AG04450 (cell line): ENCODE measurements at places on chromosomes 12 and 14.

DNA sequence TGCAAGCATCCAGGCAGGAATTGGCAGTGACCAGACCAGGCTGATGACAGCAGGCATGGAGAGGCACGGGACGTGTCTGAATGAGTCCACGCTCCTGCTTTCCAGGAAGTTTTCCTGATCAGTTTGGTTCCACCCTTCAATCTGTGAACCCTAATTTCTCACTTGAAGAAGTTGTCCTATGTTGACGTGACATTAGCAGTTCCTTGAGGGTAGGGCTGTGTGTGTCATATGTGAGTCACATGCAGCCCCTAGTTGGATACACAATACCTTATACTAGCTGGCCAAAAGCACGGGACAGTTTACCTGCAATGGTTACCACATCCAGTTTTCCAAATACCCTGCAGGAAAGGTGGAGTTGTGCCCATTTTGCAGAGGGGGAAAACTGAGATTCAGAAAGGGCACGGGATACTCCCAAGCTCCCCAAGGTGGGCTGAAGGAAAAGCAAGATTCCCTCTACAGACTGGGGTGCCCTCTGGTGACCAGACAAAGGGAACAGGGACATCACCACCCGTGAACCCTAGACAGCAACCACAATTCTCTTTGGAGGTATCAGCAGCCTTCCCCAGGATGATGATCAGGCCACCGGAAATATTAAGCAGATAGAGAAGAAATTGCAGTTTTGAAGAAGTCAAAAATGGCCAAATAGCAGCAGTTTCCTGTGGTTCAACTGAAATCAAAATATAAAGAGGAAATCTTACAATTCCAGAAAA, 194.5 kb downstream of the PHETA1 start:
- DNase-seq: no peak

GRCh38 chr12:130948751-130949150, 5.0 kb upstream of the ADGRD1 start:
- DNase-seq: no peak

- no peak for DNase-seq
Measured at GRCh38 chr12:107207931-107208525, 114.7 kb upstream of the CRY1 start.

DNA sequence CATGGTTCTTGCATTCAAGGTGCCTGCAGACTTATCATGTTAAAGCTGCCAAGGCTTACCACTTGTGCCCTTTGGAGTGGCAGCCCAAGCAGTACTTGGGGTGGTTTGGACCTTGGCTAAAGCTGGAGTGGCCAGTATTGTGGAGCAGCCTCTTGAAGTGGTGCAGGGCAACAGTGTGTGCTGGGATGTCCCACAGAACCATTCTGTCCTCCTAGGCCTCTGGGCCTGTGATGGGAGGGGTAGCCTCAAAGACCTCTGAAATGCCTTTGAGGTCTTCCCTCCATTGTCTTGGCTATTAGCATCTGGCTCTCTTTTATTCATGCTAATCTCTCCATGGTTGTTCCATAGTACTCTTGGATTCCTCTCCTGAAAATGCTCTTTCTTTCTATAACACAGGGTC, 78.2 kb upstream of the SLC24A4 start:
- DNase-seq: no peak

GRCh38 chr14:86799244-86799647, 1193.7 kb downstream of the GALC start:
- peak; percentile 92 for DNase-seq

DNA sequence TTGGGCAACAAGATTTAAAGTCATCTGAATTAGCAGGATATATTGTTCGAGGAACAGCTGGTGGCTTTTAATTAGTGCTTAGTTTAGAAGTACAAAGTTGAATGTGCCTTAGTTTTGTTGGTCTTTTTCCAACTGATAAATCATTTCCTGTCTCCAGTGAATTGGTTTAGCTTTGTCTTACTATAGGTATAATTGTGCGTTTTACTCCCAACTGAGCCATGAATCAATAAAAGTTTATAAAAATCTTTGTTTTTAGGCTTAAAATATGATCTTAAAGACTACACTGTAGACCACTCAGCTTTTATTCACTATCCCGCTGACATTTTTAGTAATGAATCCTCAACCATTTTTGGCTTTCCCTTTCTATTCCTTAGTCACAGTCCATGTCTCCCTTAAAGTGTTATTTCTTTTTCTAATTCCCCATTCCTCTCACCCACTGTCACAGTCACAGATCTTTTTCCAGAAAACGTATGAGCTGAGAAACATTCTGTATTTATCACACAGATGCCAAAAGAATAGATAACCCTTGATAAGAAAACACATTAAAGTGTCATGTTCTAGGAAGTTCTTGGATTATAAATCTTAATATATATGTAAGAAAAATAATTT, 34.0 kb upstream of the ALG10 start:
- DNase-seq: no peak

GRCh38 chr12:124588751-124589267, 21.4 kb upstream of the NCOR2 start:
- no peak for DNase-seq

DNA sequence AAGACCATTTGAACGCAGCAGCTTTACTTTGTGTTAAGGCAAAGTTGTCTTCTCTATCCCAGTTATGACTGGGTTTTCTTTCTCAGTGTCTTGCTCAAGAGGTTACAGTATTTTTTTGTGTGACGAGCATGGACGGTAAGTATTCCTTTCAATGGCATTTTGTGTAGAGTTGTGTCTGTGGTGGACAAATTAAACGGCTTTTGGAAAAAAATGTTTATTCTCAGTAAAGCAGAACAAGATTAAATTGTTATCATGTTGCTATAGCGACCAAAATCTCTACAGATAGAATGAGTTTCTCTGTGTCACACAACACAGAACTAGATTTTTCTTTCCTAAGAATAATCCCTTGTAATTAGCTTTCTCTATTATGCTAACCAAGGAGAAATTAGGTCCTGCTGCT, 417.1 kb downstream of the AEBP2 start:
- DNase-seq: no peak

- DNase-seq: no peak
Measured at GRCh38 chr14:91660790-91661189, 71.1 kb downstream of the CATSPERB start.

- no peak for DNase-seq
Measured at GRCh38 chr12:108447168-108447832, 67.8 kb upstream of the FICD start.

- DNase-seq: no peak
Measured at GRCh38 chr12:1935700-1936378, 17.4 kb upstream of the CACNA2D4 start.

- DNase-seq: no peak
Measured at GRCh38 chr12:130850418-130851021, 11.5 kb upstream of the STX2 start.

GRCh38 chr12:65681226-65681625, 143.1 kb upstream of the HMGA2 start:
- DNase-seq: no peak

DNA sequence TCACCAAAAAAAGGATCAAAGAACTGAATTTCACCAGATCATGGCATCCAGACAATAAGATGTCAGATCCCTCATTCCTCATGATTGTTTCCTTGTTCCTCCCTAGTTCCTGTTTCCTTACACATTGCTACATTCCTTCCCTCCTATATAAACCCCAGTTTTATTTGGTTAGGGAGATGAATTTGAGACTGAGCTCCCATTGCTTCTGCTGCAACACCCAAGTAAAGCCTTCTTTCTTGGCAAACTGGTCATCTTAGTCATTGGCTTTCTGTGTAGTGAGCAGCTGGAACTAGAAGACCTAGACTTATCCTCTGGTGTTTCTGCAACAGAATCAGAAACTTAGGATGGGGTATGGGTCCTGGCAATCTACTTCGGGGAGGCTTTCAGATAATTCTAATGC, 217.9 kb downstream of the NOVA1 start:
- no peak for DNase-seq

GRCh38 chr14:81323093-81323492, 77.0 kb downstream of the STON2 start:
- no peak for DNase-seq

DNA sequence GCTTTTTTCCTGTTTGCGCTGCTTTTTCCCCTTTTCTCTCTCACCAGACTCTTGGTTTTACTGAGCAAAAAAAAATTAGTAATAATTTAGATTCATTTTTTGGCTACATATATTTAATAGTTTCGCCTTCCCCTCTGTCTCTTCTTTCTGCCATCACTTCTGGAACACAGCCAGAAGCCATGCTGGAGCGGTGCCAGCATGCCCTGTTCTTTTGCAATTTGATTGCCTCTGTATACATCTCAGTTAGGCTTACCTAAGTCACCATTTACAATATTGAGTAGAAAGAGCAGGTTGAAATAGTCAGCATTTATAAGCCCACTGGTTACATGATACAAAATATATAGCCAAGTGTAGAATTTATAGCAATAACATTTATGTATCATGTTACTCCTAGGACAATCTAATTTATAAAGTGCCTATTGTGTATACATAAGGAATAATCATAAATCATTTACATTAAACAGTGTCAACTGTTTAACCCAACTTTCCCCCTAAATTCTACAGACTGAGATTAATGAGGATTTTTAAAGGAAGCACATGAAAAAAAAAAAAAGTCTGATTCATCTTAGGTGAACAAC, 413.8 kb upstream of the SOX5 start:
- DNase-seq: no peak

GRCh38 chr12:111598637-111599452, at the start of gene ATXN2:
Gene ATXN2, minus strand, starts transcription at chr12:111599315. Its CDS starts 281 bp downstream, at chr12:111599034.
- DNase-seq: no peak

DNA sequence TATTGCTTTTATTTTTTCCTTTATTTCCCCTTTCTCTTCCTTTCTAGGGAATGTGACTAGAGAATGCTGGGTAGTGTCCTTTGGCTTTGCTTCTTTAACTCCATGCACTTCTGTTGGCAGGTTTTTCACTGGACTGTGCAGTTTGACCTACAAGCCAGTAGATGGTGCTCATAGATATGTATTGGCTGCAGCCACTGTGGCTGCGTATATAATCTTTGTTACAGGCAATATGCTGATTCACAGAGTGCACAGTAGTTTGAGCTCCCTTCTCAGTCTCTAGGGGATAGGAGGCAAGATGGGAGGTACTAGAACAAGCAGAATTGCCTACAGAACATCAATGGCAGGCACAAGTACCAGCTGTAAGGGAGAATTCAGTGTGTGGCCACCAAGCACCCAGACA, 503.5 kb downstream of the LRFN5 start:
- DNase-seq: peak; percentile 3

DNA sequence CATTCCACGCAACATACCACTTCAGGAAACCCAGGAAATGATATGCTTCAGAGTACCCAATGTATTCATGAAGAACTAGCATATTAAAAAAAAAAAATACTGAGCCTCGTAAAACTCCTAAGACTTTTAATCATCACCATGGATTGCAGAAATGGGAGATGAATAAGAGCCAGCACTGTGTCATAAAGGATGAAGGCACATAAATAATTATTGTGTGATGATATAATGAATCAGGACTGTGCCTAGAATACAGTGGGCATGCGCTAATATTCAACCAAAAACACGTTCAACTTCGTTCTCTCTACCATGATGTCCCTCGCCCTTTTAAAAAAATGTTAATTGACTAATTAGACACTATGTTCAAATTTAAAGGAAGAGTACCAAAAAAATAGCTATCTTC, 68.7 kb downstream of the CIT start:
- DNase-seq: no peak

- DNase-seq: no peak
Measured at GRCh38 chr12:122437656-122438121, 15.2 kb upstream of the CLIP1 start.

- DNase-seq: no peak
Measured at GRCh38 chr14:102295270-102295669, 9.7 kb downstream of the MOK start.

GRCh38 chr14:63436286-63437098, 106.7 kb downstream of the PPP2R5E start:
- no peak for DNase-seq

DNA sequence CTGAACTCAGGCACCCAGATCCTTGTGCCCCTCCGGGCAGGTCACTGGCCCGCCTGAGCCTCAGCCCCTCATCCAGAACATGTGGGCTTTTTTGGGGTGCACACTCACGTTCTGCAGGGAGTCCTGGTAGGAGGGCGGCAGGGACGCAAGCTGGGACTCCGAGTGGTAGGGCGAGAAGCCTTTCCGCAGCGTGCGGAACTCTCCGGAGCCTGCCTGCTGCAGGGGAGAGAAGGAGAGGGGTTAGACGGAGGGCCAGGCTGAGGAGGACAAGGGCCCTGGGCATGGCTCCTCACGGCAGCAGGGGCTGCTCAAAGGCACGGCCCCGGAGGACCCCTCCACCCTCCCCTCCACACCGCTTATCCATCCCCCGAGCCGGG, 40.8 kb downstream of the CCNK start:
- no peak for DNase-seq

GRCh38 chr12:87960566-87960965, 68.6 kb downstream of the C12orf50 start:
- no peak for DNase-seq

- DNase-seq: no peak
Measured at GRCh38 chr12:15050659-15051058, 77.8 kb downstream of the PDE6H start.

- no peak for DNase-seq
Measured at GRCh38 chr12:98514982-98515286, 456 bp upstream of the TMPO start.

DNA sequence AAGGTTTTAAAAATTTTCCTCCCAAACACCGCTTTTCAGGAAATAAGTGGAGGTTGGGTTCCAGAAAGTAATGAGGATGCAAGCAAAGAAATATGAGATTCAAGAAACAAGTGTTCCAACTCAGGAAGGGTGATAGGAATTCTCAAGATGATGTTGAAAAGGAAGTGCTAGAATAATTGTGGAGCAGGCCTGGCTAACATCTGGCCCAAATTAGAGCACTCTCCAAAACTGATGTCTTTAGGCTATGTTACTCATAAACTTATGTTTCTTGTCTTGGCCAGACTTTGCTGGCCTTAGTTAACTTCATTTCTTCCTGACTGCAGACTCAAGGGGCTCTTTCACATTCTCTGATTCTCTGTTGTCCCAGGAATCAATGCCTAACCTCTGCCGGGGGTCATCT, 116.3 kb downstream of the TMTC3 start:
- DNase-seq: no peak

- DNase-seq: no peak
Measured at GRCh38 chr12:44403185-44403584, 472.9 kb downstream of the NELL2 start.

DNA sequence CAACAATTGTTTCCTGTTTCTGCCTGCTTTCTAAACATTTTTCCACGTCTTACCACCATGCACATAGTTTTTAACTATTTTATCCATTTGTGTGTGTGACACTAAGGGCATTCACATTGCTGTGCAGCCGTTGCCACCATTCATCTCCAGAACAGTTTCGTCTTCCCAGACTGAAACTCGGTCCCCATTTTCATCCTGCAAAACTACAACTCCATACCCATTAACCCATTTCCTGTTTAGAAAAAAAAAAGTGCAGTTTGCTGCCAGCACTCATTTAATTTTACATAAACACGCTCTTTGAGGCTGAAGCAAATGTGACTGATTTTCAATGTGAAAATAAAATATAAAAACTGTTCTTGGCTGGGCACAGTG, 15.5 kb downstream of the UBC start:
- no peak for DNase-seq

DNA sequence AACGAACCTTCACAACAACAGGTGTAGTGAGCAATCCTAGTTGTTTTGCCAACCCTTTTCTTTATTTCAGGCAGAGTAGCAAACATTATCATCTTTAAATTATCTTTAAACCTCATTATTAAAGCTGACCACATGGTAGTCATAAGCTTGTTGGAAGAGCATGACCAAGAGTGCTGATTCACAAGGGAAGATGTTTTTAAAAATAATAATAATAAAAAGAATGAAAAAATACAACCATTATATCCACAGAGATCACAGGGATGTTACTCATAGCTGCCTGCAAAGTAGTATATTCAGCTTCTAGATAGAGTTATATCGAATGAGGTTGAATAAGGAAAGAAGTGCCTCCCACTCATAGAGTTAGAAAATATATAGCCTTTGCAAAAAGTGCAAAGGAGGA, 101.0 kb upstream of the FLRT2 start:
- DNase-seq: no peak
